ENCODE measurements at places on chromosomes 4 and X. TPM values are rescaled to one million over a fixed set of nuclear protein-coding genes. Genes with fewer than 3 reads are reported as not detected.

DNA sequence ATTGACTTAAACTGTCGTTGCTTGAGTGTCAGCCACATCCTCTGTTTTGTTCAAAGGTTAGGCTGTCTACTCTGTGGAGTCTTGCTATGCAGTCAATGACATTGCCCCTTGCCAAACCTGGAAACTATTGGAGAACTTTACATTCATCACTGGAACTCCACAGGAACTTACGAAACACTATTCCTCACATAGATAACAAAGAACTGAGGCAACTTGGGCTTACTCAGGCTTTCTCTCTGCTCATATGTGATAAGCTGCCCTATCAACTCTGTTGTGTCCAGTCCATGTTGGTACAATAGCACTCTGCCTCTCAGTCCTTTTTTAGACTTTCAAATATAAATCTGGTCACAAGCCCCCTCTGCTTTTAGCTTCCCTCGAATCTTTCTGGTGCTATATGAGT lies 9.4 kb downstream of the NPY5R start:
- no peak for DNase-seq

GRCh38 chr4:54882616-54883015 lies 224.9 kb downstream of the KIT start:
- no peak for DNase-seq

REPS2 gene
- 0.44 TPM for total RNA-seq

DNA sequence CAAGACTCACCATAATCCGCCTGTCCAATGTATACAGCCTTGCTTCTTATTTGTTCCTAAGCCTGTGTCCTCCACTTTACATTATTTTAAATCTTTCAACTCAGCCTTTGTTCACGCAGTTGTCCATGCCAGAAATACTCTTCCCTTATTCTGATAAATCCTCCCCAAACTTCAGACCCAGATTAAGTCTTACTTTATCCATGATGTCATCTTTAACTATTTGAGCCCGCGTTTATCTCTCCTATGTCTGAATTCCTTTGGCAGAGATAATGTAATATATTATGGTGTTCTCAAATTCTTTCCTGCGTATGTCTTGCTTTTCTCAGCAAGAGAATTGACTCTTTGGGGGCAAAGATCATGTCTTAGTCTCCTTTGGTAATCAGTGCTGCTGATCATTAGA lies 129.6 kb downstream of the LUZP4 start:
- DNase-seq, result no peak

HELQ gene
- total RNA-seq, result 16.9 TPM

- DNase-seq, result peak; percentile 9
Observed at GRCh38 chr4:150816491-150816890, 198.6 kb downstream of the LRBA start.

- no peak for DNase-seq
Observed at GRCh38 chr4:149056615-149057014, 614.4 kb upstream of the NR3C2 start.

GRCh38 chrX:86604607-86605006 lies 456.4 kb downstream of the DACH2 start:
- DNase-seq, result no peak

GRCh38 chrX:124300405-124300804 lies 32.1 kb upstream of the TEX13D start:
- no peak for DNase-seq

TLR10 gene
- not detected for total RNA-seq

- no peak for DNase-seq
Observed at GRCh38 chr4:152806501-152807125, 26.9 kb downstream of the ARFIP1 start.

GRCh38 chr4:56908206-56909085 lies 746 bp downstream of the REST start:
- peak; percentile 70 for DNase-seq

DNA sequence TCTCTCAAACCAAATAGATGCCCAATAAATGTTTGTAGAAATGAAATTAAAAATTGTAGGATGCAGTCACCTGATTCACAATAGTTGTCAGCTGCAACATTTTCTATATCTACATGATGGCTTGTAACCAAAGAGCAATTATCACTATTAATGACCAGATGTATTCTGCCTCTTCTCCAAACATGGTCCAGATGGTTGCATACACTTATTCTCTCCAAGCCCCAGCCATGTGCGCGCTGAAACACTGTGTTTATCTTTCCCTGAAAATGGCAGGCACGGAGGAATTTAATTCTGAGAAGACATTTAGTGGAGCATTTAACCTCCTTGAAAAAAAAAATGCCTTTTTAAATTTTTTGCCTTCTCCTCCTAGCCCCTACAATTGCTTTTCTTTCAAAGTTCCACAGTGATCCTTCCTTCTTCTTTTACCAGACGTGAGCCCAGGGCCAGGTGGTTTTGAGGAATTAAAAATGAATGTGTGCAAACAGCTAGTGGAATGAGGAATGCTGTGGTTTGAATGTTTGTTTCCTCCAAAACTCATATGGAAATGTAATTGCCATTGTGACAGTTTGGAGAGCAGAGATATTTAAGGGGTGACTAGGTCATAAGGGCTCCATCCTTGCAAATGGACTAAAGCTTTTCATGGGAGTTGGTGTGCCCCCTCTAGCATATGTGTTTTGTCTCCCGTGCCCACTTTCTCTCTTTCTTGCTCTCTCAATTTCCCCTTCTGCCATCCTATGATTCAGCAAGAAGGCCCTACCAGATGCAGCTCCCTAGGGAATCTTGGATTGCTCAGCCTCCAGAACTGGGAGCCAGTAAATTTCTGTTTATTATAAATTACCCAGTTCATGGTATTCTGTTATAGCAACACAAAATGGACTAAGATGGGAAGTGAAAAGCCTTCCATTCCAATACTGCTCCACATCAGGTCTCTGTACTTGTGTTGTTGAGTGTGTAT lies 136.0 kb downstream of the GABRB1 start:
- peak; percentile 15 for DNase-seq

All from SJSA1 (cell line).